Karpas-422 (cell line): ENCODE measurements at places on chromosomes 12 and 14.
A peak's percentile ranks its signal among the peaks of the same experiment; 100 is the strongest.

DNA sequence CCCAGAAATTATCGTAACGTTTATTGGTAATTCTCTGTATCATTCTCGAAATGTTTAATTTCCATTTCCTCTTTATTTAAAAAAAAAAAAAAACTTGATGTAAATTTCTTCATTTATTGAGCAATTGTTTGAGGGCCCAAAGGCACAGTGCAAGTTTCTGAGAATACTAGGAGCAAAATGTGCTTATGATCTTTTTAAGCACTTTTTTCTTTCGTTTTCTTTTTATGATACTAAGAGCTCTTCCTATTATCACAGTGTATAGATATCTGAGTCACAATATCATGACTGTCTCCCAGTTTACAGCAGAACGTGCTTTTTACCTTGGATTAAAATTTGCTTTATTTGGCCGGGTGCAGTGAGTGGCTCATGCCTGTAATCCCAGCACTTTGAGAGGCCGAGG is 5.6 kb downstream of the ATP2A2 start:
- no peak for DNase-seq

DNA sequence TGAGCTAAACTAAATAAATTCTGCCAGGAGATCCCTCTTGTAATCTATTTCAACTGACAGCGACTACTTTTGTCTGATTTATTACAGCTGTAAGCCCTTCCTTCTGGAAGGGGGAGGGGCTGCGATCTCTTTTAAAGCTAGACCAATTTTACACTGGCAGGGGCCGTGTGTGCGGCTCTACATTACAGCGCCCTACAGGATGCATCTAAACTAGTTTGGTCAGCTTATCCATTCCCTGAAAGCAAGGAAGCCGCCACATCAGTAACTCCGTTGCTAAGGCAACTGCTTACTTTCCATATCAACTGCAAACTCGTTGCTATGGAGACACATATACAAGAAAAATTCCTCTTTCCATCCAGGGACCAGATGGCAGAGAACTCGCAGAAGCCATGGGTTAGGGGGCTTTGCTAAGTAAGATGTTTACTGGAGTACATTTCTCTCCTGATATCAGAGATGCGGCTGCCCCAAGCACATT is 17.4 kb downstream of the FOXN3 start:
- no peak for DNase-seq

GRCh38 chr14:102979406-102979805 is 56.9 kb downstream of the AMN start:
- DNase-seq: no peak

DNA sequence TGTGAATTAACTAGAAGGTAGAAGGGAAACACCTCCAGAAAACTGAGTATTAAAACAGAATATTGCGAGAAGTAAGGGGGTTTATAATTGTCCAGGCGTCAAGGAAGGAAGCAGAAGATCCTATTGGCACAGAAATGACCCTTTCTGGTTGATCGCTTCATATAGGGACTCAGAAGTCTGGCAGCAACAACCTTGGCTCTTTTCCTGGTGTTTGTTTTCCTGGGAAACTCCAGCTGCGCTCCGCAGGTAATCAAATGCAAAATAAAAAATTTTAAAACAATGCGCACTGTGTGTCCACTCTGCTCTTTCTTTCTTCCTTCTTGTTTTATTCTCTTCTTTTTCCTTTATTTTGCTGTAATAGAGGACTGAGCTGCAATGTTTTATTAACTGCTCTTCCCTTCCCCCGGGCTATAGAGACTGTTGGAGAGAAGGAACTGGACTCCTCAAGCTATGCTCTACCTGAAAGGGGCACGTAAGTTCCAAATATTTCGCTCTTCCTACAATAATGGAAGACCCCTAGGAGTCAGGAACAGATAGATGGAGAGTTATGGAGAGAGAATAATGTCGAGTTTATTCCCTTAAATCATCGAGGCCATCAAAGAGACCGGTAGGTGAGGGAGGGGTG is 737 bp downstream of the SPX start:
- peak; percentile 60 for DNase-seq

- no peak for DNase-seq
These were observed 184.4 kb downstream of the KIF26A start for GRCh38 chr14:104322531-104323366.

DNA sequence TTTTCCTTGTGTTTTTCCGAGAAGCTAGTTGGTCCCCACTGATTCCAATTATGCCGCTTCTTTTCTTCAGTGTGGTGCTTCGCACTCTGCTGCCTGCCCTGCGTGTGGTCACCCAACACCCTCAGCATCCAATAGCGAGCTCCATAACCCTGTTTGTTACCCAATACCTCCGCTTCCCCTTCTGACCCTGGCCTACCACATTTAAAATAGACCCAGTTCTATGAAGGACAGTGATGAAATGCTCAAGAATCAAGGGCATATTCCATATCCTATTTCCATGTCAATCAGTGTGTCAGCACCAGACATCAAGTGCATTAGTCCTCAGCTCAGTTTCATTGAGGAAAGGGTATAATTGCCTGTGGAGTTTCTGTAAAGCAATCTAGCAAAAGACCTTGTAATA is 9.5 kb downstream of the NDRG2 start:
- DNase-seq: no peak

DNA sequence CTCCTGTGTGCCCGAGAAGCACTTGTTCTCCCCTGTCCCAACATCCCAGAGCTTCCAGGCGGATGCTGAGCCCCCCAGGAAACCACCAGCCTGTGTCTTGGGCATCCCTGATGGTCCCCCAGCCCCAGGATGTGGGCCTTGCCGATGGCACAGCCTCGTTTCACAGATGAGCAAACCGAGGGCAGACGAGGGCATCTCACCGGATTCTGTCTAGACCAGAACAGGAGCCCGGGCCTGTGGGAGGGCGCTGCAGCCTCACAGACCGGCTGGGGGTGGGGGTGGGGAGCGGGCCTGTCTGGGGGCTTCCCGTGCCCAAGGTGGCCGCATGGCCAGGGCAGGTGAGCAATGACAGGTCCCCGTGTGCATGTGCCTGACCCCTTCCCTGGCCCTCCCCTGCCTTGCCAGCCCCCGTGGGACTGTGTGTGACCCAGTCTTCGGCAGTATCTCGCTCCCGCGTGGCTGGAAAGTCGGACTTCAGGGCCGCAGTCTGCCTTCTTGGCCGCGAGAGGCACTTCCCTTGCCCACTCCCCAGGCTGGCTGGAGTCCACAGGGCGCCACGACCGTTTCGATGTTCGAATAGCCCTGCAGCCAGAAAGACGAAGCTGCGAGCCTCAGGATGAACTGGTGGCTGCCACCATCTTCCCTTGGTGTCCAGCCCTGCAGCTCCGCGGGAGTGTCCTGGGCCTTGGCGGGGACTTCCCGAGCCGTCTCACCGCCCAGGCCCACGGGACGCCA is 8.9 kb downstream of the RFLNA start:
- no peak for DNase-seq

DNA sequence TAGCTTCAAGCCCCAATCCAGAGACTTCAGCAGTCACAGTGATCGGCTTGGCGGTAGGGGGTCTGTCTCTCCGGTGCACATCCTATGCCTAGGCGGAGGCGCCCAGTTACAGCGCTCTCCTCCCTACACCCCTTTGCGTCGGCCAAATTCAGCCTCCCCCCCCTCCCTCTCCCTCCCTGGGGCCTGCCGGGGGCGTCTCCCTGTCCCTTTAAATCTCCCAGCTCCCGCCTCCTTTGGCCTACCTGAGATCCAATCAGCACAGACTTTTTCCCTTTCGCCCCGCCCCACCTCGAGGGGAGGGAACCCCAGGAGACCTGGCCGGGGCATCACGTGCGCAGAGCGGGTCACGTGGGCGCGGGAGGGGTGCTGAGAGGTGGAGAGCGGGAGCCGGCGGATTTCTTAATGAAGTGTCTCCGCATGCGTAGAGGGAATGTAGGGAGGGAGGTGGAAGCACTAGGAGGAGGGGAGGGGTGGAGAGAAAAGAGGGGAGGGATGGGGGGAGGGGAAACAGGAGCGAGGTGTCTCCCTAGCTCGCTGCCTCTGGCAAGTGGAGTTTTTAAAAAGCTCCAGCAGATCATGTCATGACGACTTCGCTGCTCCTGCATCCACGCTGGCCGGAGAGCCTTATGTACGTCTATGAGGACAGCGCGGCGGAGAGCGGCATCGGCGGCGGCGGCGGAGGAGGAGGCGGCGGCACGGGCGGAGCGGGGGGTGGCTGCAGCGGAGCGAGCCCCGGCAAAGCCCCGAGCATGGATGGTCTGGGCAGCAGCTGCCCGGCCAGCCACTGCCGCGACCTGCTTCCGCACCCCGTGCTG is at the start of gene HOXC13:
HOXC13 (plus strand) TSS at position 506 of the 815 bp plus-strand sequence; CDS start at position 582, 76 bp downstream.
- peak; percentile 71 for DNase-seq

DNA sequence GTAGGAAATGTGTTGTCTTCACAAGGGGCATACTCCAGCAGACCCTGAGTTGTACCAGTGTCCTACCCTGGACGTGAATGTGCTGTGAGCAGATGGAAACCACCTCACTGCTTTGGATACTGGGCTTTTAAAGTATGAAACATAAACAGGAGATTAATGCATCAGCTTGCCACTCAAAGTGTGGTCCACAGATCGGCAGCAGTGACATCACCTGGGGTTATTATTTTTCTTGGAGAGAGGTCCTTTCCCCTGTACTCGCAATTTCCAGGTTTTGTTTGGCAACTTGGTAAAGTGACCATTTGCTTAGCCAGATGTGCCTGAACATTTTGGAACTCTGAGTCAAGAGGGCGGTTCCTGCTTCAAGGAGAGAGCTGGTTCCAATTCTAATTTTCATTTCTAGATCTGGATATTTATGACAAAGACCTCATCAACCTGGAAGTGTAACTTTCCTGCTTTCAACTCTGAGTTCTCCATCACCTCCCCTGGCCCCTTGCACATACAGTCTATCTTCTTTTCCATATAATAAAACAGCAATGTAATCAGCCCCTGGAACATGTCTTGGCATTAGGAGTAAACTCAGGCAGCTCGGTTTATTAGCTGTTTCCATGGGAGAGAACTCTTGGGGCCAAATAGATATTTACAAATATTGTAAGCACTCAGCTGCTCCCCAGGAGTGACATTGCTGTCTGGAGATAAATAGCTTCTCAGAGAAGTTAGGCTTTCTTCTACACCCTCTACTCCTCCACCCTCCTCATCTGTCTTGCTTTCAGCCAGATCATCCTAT is 237.0 kb upstream of the TBX3 start:
- DNase-seq: no peak

DNA sequence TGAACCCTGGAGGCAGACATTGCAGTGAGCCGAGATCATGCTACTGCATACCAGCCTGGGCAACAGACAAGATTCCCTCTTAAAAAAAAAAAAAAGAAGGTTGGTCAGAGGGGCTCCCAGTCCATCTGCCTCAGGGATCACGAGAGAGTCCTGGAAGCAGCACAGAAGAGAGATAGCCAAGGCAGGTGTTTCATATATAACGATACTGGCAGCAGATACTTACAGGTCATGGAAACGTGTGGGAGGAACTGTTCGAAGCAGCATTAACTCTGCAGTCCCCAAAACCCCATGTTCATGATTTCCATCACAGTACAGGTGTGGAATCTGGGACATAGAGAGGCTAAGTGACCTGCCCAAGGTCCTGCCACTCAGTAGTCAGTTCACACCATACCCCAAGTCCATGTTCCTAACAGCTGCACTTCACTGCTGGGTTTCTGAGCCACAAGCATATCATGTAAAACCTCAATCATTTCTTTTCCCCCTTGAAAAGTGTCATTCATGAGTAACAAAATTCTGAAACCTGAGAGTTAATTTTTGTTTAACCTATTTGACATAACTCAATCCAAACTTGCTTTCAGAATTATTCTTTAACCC is 16.7 kb downstream of the CDK2AP1 start:
- DNase-seq: no peak

DNA sequence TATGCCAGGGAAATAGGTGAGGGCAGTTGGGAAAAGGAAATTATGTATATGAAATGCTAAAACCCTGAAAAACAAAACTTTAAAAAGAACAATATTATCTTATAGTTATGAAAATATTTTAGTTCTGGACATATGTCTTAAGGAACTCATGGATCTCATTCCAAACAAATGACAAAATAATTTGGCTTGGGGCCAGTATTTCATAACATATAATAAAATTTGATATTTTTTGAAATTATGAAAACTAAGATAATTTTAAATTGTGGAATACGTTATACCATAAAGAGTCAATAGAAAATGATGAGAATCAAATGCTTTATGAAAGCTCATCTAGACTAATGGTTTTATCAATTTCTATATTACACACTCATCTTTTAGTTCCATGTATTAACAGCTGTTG is 173.8 kb upstream of the DCN start:
- DNase-seq: no peak

- no peak for DNase-seq
These were observed 263.6 kb upstream of the SYT10 start for GRCh38 chr12:33703221-33703620.

- no peak for DNase-seq
These were observed 180.6 kb downstream of the LRRK2 start for GRCh38 chr12:40405419-40405818.

GRCh38 chr12:1523046-1523445 is 71.3 kb downstream of the FBXL14 start:
- DNase-seq: no peak

GRCh38 chr12:77888611-77889010 is 57.9 kb downstream of the NAV3 start:
- no peak for DNase-seq

- DNase-seq: no peak
These were observed 141.5 kb upstream of the RFLNA start for GRCh38 chr12:124153392-124153791.

- DNase-seq: peak; percentile 75
These were observed 39.8 kb downstream of the BAZ2A start for GRCh38 chr12:56590237-56590830.

DNA sequence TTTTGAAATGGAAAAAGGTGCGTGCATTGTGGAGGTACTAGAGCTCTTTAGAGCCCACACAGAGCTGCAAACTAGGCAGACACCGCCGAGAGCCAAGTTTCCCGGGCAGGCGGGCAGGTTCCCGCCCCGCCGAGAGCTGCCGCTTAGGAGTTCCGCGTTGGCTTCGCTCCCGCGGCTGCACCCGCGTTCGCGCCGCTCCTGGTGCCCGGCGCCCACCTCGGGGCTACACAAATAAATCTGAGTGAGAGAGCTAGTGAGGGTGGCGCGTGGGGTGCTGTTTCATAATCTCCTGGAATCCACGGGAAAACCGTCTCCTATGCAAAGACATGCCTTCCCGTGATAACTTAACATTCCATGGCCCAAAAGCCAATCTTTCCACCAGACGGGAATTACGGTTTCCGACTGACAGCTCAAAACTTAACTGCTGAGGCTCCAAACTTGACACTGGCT is 645 bp downstream of the KITLG start:
- DNase-seq: no peak

GRCh38 chr12:93595351-93595750 is 22.9 kb downstream of the SOCS2 start:
- no peak for DNase-seq

DNA sequence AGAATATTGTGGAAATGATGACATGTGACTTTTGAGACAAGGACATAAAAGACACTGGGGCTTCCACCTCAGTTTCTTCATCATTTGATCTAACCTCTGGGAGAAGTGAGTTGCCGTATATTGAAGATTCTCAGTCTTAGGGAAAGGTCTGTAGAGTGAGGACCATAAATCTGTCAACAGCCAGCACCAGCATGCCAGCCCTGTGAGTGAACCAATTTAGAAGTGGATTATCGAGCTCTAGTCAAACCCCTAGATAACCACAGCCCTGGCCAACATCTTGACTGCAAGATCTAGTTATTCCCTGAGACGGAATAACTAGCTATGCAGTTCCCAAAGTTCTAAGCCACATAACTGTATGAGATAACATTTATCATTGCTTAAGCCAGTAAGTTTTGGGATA is 108.8 kb upstream of the PTPRR start:
- DNase-seq: no peak
